Aorta (tissue), 5 donors: ENCODE measurements at places on chromosomes 6 and 20. TPM values are rescaled to one million over a fixed set of nuclear protein-coding genes. Genes with fewer than 3 reads are reported as not detected.
A peak's percentile ranks its signal among the peaks of the same experiment; 100 is the strongest.

SIRPD gene
- total RNA-seq = 0.30 TPM

TRMT11 gene
- 34.3 TPM for total RNA-seq

SHLD1 gene
- 5.2 TPM for total RNA-seq

DNA sequence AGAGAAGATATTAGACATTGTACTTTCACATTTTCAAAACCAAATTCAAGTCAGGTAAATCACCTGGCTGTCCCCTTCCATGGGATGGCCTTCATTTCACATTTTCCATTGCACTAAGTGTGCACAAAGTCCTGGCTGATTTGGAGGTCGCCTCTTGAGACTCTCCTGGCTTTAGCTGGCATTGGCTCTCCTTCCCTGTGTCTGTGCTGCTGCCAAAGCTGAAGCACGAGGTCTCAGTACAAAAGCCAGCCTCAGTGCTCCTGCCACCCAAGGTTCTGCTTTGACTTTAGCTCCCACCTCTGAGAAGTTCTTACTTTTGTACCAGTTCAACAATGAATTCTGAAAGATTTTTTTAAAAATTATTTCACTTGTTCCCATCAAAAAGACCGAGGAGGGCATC, 289.2 kb upstream of the CNR1 start:
- H3K36me3 ChIP-seq = no peaks in the 10 kb centered on the region
- H3K4me1 ChIP-seq = no peaks in the 10 kb centered on the region
- H3K27me3 ChIP-seq = no peaks in the 10 kb centered on the region
- no peak overlapping the region for H3K4me3 ChIP-seq
- no peak overlapping the region for H3K27ac ChIP-seq
- no peak for DNase-seq

DNA sequence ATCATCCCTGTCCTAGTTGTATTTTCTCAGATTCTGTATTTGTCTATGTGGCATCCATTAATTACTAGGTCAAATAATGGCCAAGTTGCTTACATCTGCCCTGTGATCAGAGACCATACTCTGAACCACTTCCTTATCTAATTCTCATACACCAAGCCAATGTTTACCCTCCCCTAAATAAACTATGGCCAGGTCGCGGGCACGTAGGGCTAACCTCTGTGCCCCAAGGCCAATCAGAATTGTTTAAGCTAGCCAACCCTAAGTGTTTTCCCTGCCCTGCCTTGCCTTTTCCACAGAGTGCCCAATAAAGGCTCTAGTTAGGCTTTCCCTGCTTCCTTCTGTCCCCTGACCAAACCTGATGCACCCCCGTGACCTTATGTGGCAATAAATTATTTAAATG, 2.8 kb upstream of the CALHM4 start:
- H3K4me3 ChIP-seq = no peak overlapping the region
- H3K27ac ChIP-seq = no peak overlapping the region
- H3K27me3 ChIP-seq = no peaks in the 10 kb centered on the region
- no peaks in the 10 kb centered on the region for H3K36me3 ChIP-seq
- DNase-seq = no peak
- no peaks in the 10 kb centered on the region for H3K4me1 ChIP-seq

DNA sequence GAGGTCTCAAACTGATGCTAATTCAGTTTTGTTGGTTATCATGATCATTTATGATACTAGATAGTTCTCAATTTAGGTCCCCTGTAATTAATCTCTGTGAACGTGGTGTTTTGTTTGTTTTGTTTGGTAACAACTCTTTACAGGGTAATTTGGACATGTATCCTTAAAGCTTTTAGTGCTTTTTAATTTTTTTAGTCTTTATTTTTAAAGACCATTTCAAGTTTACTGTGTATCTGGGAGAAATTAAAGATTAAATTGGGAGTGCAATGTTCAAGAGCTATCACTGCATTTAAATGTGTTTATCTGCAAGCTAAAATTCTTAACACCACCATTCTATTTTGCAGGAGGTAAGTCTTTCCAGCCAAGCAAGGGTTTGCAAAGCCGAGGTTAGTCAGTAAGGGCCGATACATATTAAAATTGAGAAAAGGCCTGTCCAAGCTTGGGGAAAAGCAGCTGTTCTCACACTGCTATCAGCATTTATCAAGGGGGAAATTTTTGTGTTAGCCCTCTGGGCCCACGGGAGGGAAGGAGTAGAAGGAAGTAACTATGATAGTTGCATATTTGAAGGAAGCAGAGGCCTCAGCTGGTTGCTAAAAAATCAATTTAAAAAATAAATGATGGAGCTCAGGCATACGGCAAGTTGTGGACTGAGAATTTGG, 59.3 kb upstream of the ZNF217 start:
- H3K4me3 ChIP-seq = no peak overlapping the region
- H3K27me3 ChIP-seq = no peaks in the 10 kb centered on the region
- no peak for DNase-seq
- no peaks in the 10 kb centered on the region for H3K36me3 ChIP-seq
- H3K27ac ChIP-seq = no peak overlapping the region
- H3K4me1 ChIP-seq = no peaks in the 10 kb centered on the region

DNA sequence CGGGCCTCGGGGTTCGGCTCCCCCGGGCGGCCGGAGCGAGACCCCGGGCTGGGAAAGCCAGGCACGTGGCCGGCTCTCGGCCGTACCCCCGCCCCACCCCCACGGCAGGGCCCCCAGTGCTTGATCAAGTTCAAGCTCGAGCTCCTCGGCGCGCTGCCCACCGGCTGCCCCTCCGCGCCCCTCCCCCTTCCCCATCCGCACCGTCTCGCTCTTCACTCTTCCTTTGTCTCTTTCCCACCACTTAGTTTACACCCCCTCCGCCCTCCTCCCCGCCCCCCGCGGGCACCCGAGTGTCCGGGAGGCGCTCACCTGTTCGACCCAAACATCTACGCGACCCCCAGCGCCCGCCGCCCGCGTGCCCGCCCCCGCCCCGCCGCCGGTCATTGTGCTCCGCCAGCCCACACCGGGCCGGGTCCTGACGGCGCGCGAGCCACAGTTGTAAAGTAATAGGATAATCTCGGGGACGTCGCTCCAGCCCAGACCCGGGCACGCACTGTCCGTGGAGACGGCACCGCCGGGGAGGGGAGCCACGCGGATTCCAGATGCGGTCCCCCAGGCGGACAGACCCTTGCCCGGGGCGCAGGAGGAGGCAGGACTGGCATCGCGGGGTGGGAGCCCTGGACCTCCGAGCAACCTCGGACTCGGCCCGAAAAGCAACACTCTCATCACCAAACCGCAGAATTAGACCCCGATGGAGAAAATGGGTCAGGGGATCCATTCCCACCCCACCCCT, 100.7 kb downstream of the NOL4L start:
- no peaks in the 10 kb centered on the region for H3K27me3 ChIP-seq
- H3K4me3 ChIP-seq = peak overlapping the region; percentile 84
- no peak overlapping the region for H3K27ac ChIP-seq
- no peaks in the 10 kb centered on the region for H3K36me3 ChIP-seq

DNA sequence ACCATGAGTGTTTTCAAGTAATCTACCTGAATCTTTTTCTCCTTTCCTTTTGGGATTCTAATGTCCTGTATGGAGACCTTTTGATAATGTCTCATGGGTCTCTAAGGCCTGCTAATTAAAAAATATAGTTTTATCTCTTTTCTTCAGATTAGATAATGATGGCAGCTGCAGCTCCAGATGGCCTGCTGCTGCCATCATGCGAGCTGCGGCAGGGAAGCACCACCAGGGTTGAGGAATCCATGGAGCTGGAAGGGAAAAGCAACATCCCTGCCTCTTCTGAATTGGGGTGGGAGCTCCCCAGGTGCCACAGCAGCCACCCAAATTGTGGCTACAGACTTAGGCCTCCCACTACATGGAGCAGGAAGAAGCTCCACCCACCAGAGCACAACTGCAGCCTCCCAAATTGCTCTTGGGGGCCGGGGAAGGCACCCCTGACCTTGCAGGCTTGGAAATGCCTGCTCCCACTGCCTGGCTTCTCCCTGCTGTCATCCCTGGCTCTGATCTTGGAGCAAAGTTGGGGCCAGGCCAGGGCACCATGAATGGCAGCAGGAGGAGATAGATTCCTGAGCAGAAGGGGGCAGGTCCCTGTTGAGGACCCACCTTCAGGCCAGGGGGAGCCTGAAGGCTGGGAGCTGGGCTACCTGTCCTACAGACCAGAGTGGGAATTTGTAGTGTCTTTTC, 189.6 kb upstream of the MAN1A1 start:
- DNase-seq = no peak
- no peaks in the 10 kb centered on the region for H3K36me3 ChIP-seq
- no peaks in the 10 kb centered on the region for H3K4me1 ChIP-seq
- no peak overlapping the region for H3K4me3 ChIP-seq
- H3K27ac ChIP-seq = no peak overlapping the region

- no peaks in the 10 kb centered on the region for H3K27me3 ChIP-seq
- no peaks in the 10 kb centered on the region for H3K4me1 ChIP-seq
- no peak overlapping the region for H3K27ac ChIP-seq
- no peak overlapping the region for H3K4me3 ChIP-seq
- no peak for DNase-seq
- no peaks in the 10 kb centered on the region for H3K36me3 ChIP-seq
Measured at GRCh38 chr20:4053071-4053919, 37.9 kb upstream of the RNF24 start.
